Fibroblast of lung (primary cell): ENCODE measurements at places on chromosomes 3 and 15. TPM values are rescaled to one million over a fixed set of nuclear protein-coding genes. Genes with fewer than 3 reads are reported as not detected.

The MEX3B gene
- total RNA-seq = 5.9 and 8.1 TPM in 2 replicates

The REC114 gene
- not detected in 2 replicates for total RNA-seq

The TRIM42 gene
- not detected in 2 replicates for total RNA-seq

The U2SURP gene
- 35.4 and 39.1 TPM in 2 replicates for total RNA-seq

The SLC9C1 gene
- under 0.01 TPM in 1 of 2 replicates, not detected in the other for total RNA-seq

The CCR1 gene
- 1.3 and 6.6 TPM in 2 replicates for total RNA-seq

The PLA2G4D gene
- not detected in 2 replicates for total RNA-seq
